ENCODE measurements at places on chromosomes 16 and 17.

DNA sequence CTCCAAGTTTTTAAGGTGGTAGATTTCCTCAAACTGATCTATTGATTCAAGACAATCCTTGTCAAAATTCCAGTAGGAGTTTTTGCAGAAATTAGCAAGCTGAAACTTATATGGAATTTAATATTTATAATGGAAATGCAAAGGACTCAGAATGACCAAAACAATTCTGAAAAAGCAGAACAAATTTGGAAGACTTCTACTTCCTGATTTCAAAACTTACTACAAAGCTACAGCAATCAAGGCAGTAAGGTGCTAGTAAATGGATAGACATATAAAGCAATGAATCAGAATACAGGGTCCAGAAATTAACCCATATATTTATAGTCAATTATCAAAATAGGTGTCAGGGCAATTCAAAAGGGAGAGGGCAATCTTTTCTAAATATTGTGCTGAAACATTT lies 11.8 kb upstream of the IL21R start:
- DNase-seq, result no peak

DNA sequence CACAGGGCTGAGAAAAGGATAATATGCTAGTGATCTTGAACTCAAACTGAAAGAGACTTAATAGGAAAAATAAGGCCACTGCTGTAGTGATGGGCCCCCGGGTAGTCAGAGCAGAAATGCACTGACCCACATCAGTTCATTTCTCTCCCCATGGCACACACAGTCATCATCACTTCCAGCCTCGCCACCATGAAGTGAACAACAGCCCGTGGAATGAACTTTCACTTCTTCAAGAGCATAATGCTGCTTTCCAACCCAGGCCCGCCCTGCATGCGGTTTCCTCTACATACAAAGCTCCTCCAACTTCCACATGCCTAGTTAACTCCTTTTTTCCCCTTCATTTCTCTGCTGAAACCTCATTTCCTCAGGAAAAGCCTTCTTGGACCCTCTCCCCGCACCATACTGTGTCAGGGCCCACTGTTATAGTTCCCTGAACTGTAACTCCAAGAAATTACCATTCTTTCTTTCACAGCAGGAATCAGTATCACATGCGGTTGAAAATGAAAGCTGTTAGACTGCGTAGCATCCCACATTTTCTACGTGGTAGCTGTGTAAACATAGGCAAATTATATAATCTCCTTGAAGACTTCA lies 65.8 kb upstream of the SMIM36 start:
- DNase-seq, result no peak

DNA sequence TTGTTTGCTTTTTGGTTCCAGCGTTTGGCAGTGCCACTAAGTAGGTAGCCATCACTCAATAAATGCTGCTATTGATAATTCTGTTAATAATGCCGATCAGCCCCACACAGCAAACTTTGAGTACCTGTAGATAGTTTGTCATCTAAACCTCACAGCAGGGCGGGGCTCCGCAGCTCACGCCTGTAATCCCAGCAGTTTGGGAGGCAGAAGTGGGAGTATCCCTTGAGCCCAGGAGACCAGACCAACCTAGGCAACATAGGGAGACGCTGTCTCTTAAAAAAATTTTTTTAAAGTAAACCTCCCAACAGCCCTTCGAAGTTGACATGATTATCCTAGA lies 1.6 kb downstream of the BFAR start:
- no peak for DNase-seq

GRCh38 chr16:86727131-86727530 lies 148.8 kb downstream of the FOXL1 start:
- DNase-seq, result no peak

- no peak for DNase-seq
Observed at GRCh38 chr17:75550139-75550465, 24.6 kb downstream of the LLGL2 start.

- no peak for DNase-seq
Observed at GRCh38 chr17:77120868-77121267, 19.9 kb upstream of the SEC14L1 start.

DNA sequence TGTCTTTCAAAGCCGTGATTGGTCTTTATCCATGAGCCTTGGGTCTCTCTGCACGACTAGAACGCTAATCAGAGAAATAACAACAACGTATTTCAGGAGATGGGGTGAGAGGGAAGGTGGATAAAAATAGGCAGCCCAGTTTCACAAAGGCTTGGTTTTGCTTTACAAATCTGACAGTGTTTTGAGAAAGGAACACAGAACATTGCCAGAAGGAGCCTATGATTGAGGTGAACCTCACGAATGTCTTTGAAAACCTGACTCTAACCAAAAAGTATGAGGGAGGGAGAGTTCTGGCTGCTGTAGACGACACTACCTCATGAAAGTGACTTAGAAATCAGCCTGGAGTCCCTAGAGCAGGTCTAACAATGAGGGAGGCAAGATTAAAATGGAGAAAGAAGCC lies 38.0 kb upstream of the NOL11 start:
- DNase-seq, result no peak

GRCh38 chr17:6054372-6054771 lies 15.8 kb upstream of the WSCD1 start:
- DNase-seq, result peak; percentile 25

- no peak for DNase-seq
Observed at GRCh38 chr17:76546556-76547182, 6.8 kb downstream of the PRCD start.

GRCh38 chr16:53822936-53823529 lies 119.1 kb downstream of the FTO start:
- DNase-seq, result no peak

DNA sequence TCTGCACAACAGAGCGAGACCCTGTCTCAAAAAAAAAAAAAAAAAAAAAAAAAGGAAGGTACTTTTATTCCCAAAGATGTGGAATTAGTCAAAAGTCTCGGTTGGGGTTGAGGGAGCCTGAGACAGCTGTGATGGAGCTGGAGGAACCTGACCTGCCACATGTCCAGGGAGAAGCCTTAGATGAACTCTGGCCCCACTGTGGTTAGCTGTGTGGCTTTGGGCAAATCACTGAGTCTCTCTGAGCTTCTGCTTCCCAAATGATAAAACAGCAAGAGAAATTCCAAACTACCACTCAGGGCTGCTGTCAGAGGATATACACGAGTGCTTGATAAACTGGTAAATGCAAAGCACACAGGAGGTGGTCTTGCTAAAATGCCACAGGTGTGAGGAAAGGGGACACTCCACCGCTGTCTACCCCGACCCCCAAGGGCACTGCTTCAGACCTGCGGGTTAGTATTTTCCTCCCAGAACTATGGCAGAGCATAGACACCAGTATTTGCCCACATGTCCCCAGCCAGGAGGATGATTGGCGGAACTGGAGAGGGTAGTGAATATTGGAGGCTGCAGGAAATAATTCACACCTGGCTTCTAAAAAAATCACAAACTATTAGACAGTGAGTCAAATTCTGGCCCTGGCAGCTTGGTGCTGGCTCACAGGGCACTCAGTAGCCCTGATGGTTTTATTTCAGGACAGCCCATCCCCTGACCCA lies 14.7 kb downstream of the DRC3 start:
- DNase-seq, result no peak

- DNase-seq, result no peak
Observed at GRCh38 chr16:84925092-84925772, 86.1 kb downstream of the ZDHHC7 start.

GRCh38 chr17:62781356-62781755 lies 26.8 kb downstream of the MARCHF10 start:
- no peak for DNase-seq

DNA sequence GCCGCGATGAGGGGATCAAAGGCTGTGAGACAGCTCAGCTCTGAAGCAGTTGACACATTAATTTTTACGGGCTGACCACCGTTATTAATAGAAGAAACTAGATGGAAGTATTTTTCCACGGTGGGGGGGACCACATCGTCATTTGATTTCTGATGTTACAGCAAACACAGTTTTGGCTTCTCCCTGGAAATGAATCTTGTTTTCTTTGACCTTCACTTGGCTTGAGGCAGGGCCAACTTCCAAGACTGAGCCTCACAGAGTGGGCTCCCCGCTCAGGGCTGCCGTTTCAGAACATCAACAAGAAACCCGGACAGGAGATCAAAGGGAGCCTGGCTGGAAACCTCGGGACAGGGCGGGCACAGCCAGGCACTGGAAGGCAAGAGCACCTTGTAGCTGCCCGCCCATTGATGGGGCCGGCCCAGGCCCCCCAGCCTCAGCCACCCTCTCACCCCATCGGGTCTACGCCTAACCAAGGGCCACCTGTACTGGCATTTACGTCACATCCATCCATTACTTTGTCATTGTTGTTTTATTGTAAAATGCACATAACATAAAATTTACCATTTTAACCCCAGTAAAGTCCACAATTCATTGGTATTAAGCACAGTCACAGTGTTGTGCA lies 124.6 kb downstream of the C16orf95 start:
- DNase-seq, result no peak

DNA sequence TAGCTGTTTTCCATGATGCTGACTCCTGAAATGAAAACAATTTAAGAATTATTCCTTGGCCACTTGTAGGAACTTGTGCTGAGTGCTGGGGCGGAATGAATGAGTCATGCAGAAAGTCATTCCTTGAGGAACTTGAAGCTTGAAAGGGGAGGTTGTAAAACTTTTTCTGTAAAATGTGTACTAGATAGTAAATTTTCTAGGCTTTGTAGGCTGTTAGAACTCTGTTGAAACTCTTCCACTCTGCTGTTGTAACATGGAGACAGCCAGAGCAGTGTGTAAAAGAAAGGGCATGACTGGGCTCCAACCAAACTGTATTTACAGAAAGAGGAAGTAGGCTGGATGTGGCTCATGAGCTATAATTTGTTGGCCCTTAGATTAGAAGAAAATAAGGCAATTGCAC lies 46.1 kb downstream of the ABCA8 start:
- no peak for DNase-seq

Data from LNCaP clone FGC (cell line).